ENCODE measurements at places on chromosomes 3 and 15. TPM values are rescaled to one million over a fixed set of nuclear protein-coding genes. Genes with fewer than 3 reads are reported as not detected.

GOLGA8T gene
- total RNA-seq = 0.65 TPM

GRCh38 chr15:85619992-85620689, 174.6 kb downstream of the KLHL25 start:
- no peak for DNase-seq

SATB1 gene
- total RNA-seq = 41.6 TPM

GRCh38 chr3:52915294-52915693, 17.9 kb upstream of the STIMATE start:
- no peak for DNase-seq

GRCh38 chr3:52005571-52005986, 9.9 kb upstream of the RPL29 start:
- DNase-seq = peak; percentile 64

- no peak for DNase-seq
These were observed 12.6 kb downstream of the ALAS1 start for GRCh38 chr3:52210550-52211046.

Measured in Right ventricle myocardium inferior (tissue), 1 donor.